ENCODE measurements at places on chromosomes 2 and 18.

- no peak for DNase-seq
These were observed 30.8 kb downstream of the LPIN1 start for GRCh38 chr2:11777066-11777782.

DNA sequence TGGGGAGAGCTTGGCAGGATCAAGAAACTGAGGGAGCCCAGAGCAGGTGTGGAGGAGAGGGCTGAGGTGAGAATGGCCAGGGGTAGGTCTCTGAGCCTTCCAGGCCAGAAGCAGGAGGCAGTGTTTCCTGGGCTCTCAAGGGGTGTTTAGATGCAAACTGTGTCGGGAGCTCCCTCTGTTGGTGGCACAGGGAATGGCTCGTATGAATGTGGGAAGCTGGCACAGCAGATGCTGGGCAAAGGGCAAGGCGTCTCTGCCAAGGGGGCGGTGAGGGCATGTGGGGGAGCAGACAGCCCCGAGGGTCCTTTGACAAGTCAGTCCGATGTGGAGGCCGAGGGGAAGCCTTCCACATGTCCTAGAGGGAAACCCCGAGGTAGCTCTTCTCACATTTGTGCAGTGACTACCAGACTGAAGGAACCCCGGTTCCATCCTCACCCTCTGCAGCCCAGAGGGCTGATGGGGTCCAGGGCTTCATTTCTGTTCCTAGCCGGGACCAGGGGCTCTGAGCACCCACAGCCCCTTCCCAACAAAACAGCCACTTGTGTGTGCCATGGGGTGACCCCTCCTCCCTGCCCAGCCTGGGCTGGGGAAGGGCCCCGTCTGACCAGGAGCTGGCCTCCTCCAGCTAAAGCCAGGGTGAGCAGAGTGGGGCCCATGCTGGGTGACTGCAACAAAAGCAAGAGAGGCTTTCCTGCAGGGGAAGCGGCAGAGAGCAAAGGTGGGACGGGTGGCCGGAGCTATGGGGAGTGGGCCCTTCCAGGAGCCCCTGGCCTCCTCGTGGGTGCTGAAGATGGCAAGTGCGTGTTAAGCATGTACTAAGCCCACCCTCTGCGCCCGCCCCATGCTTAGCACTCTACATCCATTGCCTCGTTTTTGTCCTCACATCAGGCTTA is 103.4 kb downstream of the SEPTIN10 start:
- DNase-seq, result peak; percentile 68

GRCh38 chr2:50397992-50398765 is 633.8 kb downstream of the NRXN1 start:
- DNase-seq, result no peak

- no peak for DNase-seq
These were observed 65.3 kb upstream of the MAPK4 start for GRCh38 chr18:50494569-50494968.

- DNase-seq, result no peak
These were observed 81.9 kb downstream of the NEURL3 start for GRCh38 chr2:96423291-96423690.

- DNase-seq, result no peak
These were observed 65.1 kb downstream of the TFCP2L1 start for GRCh38 chr2:121219866-121220265.

- DNase-seq, result no peak
These were observed 33.9 kb downstream of the ACOXL start for GRCh38 chr2:110766291-110766690.

- DNase-seq, result no peak
These were observed 69.7 kb downstream of the TBC1D8 start for GRCh38 chr2:101081375-101081907.

- DNase-seq, result no peak
These were observed 25.9 kb upstream of the ALPP start for GRCh38 chr2:232352511-232353091.

GRCh38 chr2:149894760-149895159 is 307.2 kb upstream of the MMADHC start:
- no peak for DNase-seq

Measured in NCI-H2029 (cell line).